ENCODE measurements at places on chromosomes 11 and 22. TPM values are rescaled to one million over a fixed set of nuclear protein-coding genes. Genes with fewer than 3 reads are reported as not detected.

DNA sequence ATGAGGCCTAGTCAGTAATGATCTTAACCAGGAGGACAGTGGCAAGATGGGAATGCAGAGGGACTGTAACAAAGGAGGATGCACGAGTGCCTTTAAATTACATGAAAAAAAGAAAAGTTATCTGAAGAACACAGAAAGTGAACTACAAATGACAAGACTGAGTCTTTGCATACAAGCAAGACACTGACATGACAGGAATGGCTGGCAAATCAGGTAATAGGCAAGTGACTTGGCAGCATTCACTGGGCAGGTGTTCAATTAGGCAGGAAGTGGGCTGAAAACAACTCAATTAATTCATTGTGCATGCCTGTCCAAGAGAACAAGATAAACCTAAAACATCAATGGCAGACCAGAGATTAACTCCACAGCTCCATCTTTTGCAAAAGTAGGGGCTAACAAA lies 24.0 kb downstream of the SMCO4 start:
- H3K36me3 ChIP-seq = no peaks in the 10 kb centered on the region
- H3K4me3 ChIP-seq = no peak overlapping the region
- peaks cover 39% of the 10 kb centered on the region for H3K4me1 ChIP-seq
- DNase-seq = no peak
- no peaks in the 10 kb centered on the region for H3K27me3 ChIP-seq
- no peak overlapping the region for H3K27ac ChIP-seq

GRCh38 chr22:20451920-20452319 lies 14.3 kb upstream of the SCARF2 start:
- H3K27me3 ChIP-seq = no peaks in the 10 kb centered on the region
- no peak for DNase-seq
- no peak overlapping the region for H3K4me3 ChIP-seq
- H3K4me1 ChIP-seq = no peaks in the 10 kb centered on the region
- no peak overlapping the region for H3K27ac ChIP-seq

DNA sequence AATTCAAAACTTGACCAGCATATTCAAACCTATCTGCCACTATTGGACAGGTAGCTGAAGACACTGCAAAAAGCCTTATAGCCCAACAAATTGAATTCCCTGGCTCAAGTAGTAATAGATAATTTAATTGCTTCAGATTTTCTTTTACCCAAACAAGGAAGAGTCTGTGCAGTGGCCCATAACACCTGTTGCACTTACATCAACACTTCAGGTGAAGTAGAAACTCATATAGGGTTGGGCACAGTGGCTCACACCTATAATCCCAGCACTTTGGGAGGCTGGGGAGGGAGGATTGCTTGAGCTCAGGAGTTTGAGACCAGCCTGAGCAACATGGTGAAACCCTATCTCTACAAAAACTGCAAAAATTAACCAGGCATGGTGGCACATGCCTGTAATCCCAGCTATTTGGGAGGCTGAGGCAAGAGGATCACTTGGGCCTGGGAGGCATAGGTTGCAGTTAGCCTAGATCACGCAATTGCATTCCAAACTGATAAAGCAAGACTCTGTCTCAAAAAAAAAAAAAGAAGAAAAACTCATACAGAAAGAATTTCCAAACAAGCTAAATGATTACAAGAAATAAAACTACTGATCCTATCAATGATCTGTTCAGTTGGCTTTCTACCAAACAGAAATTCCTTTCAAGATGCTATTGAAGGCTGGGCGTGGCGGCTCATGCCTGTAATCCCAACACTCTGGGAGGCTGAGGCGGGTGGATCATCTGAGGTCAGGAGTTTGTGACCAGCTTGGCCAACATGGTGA lies 9.5 kb downstream of the FOLR3 start:
- H3K4me3 ChIP-seq = no peak overlapping the region
- H3K36me3 ChIP-seq = no peaks in the 10 kb centered on the region
- no peak for DNase-seq
- peaks cover 3% of the 10 kb centered on the region for H3K4me1 ChIP-seq

MMP7 gene
- 54.5 TPM for total RNA-seq

NEU3 gene
- total RNA-seq = 1.6 TPM

All from body of pancreas (tissue), 4 donors.